ENCODE measurements at places on chromosomes 12 and 14. TPM values are rescaled to one million over a fixed set of nuclear protein-coding genes. Genes with fewer than 3 reads are reported as not detected.

DNA sequence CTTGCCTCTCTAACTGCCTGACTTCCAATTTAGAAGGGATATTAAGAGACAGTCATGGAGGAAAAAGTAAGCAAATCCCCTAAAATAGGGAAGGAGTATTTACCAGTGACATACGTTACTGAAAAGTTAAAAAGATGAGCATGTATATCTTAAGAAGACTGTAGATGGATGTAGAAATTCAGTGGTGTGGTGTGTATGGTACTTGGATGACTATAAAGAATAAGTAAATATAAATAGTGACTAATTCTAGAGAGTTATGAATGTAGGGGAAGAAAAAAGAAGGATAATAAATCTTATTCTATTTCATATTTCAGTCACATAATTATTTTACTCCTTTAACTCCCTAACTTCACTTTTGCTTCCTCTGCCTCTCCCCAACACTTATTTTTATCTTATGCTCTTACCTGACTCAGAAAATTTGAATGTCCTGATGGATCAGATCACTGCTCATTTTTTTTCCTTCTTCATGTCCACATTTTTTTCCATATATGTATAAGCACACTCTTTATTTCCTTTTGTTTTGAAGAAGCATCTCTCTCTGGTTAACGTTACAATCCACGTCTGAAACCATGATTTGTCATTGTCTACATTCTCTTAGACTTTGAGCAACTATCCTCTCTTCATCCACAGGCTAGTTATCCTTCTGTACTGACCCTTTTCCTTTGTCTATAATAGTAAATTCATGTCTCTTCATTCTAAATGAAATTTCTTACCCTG, 422.7 kb upstream of the SYT1 start:
- DNase-seq = no peak

DNA sequence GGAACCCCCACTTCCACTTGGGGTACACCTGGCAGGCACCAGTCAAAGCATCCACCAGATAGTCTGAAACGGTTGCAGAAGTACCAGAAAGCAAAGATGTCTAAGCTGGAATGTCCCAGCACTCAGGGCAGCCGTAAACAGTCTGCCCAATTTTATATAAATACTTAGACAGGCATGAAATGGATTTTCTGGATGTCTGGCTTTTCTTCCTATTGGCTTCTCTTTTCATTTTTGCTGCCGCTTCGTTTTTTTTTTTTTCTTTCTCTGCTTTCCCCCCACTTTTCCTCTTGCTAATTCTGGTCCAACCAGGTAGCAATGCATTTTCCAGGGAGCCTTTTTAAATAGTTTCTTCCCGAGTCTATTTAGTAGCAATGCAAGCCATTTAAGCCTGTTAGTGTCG, 167.7 kb downstream of the GCH1 start:
- DNase-seq = no peak

KCNA1 gene
- polyA plus RNA-seq = 0.27 TPM

DNA sequence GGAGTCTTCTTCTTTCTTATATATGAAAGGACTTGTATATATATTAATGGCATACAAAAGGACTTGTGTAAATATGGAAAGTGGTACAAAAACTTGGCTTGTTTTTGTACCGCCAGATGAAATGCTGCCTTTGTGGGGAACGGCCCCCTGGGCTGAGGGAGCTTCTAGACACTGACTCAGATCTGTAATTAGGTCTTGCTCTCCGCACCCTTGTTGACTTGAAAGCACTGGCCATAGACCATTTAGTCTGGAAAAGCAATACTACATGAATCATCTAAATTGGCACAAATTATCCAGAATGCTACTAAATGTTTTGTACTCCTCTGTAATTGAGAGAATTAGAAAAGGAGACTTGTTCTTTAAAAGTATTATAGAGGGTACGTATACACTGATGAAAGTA, 399.9 kb upstream of the RGS6 start:
- no peak for DNase-seq

RCOR1 gene
- 42.5 TPM for polyA plus RNA-seq

GRCh38 chr14:77222546-77223225, 41.1 kb downstream of the TMEM63C start:
- DNase-seq = no peak

KRT82 gene
- not detected for polyA plus RNA-seq

- no peak for DNase-seq
Observed at GRCh38 chr14:50839048-50839447, 8.1 kb upstream of the NIN start.

DNA sequence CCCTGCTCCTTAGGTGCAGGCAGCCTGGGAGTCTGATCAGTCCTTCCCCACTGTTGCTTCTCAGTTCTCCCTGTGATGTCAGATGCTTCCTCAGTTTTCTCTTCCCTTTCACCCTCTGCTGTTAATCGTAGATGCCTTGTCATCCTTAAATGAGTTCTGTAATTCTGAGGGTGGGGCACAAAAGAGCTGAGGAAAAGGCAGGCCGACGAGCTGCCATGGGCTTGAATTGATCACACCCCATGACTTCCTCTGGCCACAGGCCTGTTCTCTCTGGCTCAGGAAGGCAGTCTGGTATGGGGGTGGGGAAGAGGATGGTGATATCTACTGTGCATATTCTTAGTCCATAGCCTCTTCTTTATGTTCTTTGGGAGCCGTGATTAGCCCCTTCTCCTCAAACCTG, 5.2 kb upstream of the AP1G2 start:
- no peak for DNase-seq

NUAK1 gene
- 9.3 TPM for polyA plus RNA-seq

GRCh38 chr12:20585913-20586312, 109.2 kb upstream of the SLCO1C1 start:
- DNase-seq = no peak

GRCh38 chr12:80226576-80226975, 127.2 kb downstream of the OTOGL start:
- no peak for DNase-seq

DNA sequence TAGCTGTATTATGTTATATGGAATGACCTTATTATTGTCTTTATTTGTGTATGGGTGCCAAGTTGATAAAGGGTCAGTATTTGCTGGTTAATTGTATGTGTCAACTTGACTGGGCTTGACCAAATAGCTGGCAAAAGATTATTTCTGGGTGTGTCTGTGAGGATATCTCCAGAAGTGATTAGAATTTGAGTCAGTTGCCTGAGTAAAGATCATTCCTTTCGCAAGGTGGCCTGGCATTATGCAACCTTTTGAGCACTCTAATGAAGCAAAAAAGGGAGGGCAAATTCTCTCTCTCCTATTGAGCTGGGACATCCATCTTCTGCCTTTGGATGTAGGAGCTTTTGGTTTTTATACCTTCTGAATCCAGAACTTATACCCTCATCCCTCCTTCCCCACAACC, 82.2 kb downstream of the ATXN7L3B start:
- DNase-seq = no peak

DNA sequence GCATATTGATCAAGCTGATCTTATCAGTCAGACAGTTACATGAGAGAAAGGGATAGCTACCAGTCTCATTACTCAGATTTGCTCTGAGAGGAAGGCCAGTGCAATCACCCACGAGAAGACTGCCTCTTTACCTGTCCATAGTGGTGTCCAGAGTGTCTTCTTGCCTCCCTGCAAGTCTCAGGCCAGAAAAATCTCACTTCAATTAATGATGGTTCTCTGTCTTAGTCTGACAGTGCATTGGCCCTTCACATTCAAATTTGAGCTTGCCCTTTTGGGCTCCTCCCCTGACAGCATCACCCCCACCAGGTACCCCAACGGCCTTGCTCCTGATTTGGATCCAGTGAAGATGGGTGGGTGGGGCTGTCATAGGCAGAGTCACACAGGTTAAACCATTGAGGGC, at the start of gene AICDA:
TSS of gene AICDA (minus strand) at position 231 of the 400 bp plus-strand sequence. CDS start at position 139, 92 bp downstream.
- no peak for DNase-seq

DNA sequence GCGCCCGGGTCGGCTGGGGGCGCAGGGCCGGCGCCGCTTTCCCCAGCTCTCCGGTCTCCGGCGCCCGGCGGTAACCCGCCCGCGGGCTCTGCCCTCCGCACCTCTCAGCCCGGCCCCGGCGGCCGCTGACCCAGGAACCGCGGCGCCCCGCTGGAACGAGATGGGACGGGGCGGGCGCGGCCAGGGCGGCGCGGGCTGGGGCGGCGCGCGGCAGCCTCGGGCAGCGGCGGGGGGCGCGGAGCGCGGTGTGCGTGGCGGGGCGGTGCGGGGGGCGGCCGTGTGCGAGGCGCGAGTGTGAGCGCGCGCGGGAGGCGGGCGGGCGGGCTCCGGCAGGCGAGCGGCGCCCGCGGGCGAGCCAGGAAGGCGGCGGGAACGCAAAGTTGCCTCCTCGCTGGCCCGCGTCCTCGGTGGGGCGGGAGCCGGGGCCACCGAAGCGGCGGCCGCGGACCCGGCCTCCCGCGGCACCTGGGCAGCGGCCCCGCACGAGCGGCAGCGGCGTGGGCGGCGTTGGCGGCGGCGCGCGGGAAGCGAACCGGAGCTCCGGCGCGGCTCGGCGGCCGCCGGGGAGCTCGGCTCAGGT, 671 bp upstream of the DIO3 start:
- DNase-seq = no peak

- DNase-seq = no peak
Observed at GRCh38 chr14:26415618-26416123, 182.2 kb downstream of the NOVA1 start.

Data from left renal cortex interstitium (tissue), 4 donors.